HL-60 (cell line): ENCODE measurements at places on chromosomes 3 and 15.

- DNase-seq: no peak
Measured at GRCh38 chr15:57832183-57832582, 125.7 kb downstream of the POLR2M start.

DNA sequence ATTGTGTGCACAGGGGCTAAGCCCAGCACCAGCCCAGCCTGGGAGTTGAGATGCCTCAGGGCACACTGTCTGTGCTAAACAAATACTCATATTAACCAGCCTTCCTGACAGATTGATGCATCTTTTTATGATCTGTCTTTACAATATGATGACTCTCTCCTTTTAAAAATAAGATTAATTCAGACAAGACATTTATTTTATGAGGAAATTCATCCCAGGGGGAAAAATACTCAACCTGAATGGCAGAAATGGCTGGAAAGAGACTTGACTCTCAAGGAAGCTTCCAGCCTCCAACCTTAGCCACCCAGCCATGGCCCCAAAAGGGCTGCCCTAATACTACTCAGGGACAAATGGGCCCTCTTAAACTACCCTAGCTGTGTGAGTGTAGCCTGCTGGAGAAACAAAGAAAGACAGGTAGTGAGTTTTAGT, 46.9 kb downstream of the NOX5 start:
- no peak for DNase-seq

DNA sequence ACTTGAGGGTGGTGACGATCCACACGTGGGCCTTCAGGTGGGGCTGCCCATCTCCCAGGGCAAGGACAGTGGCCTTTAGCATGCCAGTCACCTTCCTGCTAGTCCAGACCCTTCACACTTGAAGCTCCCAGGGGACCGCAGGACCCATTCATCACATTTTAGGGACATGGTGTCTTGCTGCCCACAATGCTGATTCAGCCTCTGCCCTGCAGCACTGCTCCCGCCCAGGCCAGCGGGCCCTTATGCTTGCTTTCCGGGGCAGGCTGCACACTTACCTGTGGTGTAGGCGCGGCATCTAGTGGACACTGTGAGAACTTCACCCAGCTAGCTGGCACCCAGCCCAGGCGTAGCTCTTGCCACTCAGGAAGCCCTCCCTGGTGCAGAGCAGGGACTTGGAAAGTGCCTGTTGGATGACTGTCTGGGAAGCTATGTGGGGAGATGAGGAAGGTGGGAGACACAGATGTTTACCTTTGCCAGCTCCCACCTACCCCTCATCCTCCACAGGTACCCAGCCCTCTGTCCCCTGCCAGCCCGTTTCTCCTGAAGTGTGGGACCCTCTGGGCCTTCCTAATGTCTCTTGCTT, 26.3 kb upstream of the NR2C2 start:
- peak; percentile 80 for DNase-seq

- DNase-seq: no peak
Measured at GRCh38 chr3:188860147-188860546, 311.6 kb upstream of the TPRG1 start.

DNA sequence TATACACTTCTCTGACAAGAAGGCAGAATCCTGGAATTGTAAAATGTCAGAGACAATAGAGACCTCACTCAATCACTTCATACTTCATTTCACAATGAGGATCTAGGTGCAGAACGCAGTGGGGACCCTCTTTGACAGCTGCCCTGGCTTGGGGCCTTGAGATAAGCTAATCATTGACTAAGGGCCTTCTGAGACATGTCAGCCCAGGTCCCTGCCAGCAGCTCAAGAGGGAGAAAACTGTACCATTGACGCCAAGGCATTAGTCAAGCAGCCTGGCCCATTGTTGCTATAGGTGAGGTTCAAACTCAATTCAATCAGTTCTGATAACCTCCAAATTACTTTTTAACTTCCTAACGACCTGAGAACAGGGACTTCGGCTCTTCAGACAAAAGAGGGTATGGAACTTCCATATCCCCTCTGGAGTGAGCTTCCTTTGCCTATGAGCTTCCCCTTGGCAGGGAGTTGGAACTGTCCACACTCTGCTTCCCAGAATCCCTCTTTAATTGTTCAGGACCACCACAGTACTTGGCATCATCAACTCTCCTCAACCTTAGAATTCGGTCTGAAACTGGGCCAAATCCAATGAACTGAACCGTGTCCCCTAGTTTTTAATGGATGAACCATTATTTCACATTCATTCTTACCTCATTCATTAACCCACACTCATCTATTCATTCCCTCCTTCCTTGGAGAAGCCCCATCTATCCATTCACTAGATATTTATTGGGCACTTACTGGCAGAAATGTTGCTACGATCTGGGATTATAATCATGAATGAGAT, 1.5 kb upstream of the CYP8B1 start:
- DNase-seq: no peak
